ENCODE measurements at places on chromosomes 11 and 22.

DNA sequence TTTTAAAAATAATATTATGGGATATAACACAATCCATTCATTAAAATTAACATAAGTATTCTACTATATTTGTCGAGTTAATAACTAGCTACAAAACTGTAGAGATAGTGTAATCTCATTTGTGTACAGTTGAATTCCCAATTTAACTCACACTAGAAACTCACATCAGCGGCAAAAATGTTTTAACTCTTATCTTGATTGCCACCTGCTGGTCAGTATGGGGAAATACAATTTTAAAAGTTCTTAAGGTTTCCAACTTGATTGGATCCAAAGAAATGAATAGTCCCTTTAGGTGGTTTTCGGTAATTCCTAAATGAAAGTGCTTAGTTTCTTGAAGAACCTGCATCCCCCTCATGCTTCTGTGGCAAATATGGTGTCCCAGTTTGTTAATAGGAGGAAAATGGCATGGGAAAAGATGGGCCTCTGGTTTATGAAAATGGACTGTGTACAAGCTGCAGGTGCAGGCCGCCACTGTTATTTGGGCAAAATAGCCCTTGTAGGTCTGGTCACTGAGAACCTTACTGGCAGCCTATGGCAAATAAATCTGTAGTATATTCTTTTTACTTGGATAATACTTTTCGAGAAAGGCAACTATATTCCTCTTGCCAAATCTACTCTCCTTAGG lies 33.7 kb upstream of the SLC17A6 start:
- DNase-seq, result no peak

DNA sequence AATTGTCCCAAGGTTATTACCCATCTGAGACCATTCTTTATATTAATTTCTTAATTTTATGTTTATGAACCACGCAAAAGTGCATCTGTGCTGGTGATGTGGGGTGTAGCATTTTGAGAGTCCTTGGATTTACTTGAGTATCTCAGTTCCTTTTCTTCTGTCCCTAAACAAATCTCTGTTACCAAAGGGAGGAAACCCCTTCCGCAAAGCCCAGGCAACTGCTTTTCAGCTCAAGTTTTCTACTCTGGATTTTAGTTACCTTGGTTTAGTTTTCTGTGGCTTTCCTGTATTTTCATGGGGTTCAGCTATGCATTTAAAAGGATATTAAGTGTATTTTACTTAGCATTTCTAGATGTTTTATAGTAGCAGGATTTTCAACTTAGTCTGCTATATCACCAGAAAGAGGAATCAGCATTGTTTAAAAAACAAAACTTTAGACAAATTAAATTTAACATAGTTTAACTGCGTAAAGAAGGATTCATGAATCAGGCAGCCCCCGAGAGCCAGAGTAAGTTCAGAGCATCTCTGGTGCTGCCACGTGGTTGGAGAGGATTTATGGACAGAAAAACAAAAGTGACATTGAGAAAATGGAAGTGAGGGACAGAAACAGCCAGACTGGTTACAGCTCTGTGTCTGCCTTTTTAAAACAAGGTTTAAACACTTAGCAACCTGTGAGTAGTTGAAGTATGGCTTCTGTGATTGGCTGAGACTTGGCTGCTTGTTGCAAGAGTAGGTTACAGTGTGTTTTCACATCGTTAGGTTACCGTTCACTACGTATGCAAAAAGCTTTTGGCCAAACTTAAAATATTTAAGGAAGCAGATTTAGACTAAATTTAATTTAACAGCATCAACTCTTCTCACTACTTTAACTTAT lies 9.6 kb downstream of the ADM start:
- DNase-seq, result no peak

DNA sequence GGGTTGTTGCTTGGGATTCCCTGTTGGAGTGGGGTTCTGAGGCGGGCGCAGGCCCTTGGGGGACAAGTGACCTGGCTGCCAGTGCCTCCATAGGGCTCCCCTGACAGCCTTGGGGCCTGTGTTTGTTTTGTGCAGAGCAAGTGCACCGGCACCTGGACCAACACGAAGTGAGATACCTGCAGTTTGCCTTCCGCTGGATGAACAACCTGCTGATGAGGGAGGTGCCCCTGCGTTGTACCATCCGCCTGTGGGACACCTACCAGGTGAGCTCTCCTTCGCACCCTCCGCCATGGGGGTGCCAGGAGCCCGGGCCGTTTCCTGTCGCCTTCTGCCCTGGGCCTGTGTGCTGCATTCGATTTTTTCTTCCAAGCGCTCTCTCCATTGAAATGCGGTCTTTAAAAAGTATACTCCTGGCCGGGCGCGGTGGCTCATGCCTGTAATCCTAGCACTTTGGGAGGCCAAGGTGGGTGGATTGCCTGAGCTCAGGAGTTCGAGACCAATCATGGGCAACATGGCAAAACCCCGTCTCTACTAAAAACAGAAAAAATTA lies 274.6 kb downstream of the TBC1D22A start:
- no peak for DNase-seq

DNA sequence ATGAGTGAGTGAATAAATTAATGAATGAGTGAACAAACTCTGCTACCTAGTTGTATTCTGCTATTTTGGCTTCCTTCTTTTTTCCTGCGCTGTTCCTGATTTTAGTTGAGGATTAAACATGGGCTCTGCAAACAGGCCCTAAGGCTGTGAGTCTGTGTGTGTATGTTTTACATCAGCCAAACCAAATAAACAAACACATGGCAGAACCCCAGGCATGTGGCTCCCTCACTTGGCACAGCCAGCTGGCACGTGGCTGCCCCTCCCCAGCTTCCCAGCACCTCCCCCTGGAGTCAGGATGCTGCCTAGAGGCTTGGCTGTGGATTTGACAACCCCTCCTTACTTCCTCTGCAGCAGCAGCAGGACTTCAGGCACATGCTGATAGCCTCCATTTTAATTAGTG lies 593.2 kb downstream of the INSC start:
- no peak for DNase-seq

- DNase-seq, result peak; percentile 62
Observed at GRCh38 chr11:67648140-67648795, 2.3 kb downstream of the ACY3 start.

DNA sequence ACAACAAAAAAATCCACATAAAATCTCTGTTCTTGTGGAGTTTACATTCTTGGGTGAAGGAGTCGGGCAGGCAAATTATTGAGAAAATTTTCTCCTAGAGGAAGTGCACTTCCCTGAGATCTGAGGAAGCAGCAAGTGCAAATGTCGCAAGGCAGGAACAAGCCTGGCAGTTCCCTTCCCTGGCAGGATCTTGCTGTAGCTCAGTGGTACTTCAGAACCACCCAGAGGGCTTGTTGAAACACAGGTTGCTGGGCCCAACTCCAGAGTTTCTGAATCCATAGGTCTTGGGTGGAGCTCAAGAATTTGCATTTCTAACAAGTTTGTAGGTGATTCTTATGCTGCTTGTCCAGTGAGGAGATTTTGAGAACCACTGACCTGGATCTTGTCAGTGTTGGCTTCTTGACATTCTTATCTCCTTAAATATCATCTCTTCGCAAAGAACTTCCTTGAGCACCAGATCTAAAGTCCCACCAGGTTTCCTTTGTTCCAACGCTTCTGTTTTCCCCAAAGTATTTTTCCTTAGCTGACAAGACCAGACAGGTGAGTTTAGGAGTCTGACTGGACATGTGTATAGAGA lies 9.6 kb downstream of the QSER1 start:
- no peak for DNase-seq

DNA sequence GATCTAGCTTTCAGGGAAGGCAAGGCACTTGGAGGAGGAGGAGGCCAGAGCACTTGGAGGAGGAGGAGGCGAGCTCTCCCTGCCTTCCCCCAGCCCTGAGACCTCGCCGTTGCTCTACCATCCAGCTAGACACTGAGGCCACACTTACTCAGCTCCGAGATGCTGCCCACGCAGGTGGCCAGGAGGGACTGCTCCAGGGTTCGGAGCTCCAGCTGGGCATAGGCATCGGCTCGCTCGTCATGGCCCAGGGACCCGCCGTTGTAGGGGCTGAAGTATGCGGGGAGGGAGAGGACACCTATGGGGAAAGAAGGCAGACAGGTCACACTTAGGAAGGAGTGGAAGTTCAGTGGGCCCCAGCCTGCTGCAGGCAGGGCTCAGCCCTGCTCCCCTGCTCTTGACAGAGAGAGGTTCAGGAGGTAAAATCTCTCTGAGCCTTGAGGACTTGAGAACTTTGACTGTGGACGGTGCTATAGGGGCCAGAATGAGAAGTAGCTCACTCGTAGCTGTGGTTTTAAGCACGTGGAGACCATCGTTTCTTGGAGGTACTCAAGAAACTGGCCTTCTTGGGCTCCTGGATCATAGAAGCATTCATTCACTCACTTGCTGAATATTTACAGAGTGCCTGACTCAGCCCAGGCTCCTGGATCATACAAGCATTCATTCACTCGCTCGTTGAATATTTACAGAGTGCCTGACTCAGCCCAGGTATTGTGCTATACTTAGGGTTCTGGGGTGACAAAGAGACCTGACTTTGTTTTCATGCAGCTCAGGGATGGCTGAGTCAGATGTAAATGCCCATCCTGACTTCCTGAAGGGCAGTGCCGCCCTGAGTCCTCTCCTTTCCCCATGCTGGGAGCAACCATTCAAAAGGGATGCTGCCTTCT lies 99.2 kb downstream of the NAT10 start:
- no peak for DNase-seq

GRCh38 chr22:19983741-19984140 lies 32.9 kb downstream of the ARVCF start:
- no peak for DNase-seq

DNA sequence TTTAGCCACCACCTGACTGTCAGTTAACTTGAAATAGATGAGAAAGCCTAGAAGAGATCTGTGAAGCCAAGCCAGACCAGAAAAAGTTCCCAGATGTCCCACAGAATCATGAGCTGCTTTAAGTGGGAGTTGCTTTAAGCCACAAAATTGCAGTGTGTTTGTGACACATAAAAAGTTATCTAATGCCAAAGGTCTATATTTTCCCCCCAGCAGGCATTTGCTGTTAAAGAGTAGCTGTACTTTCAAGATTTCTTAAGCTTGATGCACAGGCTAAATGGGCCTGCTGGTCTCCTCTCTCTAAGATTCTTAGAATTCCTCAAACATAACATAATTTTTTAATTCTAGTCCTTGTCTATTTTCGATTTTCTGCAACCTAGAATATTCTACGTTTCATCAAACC lies 825.7 kb downstream of the FAM181B start:
- DNase-seq, result no peak

DNA sequence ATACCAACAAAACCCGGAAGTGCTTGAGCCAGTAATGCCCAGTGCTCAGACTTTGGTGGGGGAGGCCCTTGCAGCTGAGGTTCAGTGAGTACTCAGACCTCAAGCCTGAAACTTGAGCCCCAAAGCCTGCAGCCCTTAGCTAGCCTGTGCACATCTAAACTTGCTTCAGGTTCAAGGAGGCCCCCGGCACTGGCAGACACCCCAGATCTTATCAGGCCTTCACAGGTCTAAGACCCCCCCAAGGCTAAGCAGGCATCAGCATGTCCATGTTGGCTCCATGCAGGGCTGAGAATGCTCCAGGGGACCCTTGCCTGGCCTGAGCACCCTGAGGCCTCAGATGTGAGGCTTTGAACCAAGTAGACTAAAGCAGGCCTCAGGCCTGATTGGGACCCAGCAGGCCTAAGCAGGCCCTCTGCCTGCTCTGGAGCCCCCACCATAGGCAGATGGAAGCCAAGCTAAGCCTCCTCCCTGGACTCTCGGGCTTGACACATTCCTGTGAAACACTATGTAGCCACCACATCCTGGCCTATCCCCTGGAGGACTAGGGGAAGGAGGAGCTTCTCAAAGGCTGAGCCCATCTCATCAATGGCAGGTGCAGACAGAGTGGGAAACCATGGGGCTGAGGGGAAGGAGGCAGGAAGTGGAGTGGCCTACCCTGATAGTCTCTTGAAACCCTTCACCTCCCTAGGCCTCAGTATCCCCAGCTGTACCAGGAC lies 1.2 kb upstream of the CASTOR1 start:
- peak; percentile 56 for DNase-seq

GRCh38 chr22:29870574-29870973 lies 12.4 kb upstream of the MTMR3 start:
- DNase-seq, result no peak

- no peak for DNase-seq
Observed at GRCh38 chr11:80331694-80332093, 890.9 kb upstream of the TENM4 start.
